Breast epithelium (tissue), 4 donors: ENCODE measurements at places on chromosomes 16 and 17.

GRCh38 chr17:8173056-8173870 is 2.9 kb downstream of the TMEM107 start:
- peak; percentile 86 for DNase-seq

- peak; percentile 78 for DNase-seq
These were observed 2.9 kb downstream of the GSE1 start for GRCh38 chr16:85615852-85616606.

- DNase-seq = no peak
These were observed 39.8 kb upstream of the DYNLRB2 start for GRCh38 chr16:80500961-80501525.

DNA sequence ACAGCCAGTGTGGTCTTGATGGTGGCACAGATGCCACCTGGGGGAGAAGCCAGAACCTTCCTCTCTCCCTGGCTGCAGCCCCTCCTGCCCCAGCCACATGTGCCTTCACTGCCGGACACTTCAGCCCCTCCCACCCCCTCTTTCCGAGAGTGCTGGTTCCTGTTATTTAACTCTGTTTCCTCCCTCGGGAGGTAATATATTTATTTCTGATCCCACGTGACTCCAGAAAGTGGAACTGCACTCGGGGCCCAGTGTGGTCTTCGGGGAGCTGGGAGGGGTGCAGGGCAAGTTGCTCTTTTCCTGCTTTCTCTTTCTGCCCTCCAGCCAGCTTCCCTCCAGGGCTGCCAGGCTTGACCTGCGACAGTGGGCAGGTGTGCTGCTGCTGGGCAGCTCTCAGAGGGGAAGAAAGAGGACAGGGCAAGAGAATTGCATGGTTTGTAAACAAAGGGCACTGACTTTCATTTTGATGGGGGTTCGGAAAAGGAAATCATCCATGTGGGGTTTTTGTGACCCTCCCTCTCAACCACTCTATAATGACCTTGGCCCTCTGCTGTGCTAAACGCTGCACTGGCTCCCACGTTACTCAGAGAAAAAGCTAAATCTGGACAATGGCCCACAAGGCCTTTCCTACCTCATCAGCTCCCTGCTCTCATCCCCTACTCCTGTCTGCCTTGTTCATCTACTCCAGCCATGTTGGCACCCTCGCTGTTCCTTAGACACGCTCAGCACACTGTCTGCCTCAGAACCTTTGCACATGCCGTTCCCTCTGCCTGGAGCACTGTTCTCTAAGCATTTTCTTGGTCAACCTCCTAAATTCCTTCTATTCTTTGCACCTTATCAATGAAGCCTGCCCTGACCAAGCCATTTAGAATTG is 8.2 kb upstream of the CIITA start:
- no peak for DNase-seq

- no peak for DNase-seq
These were observed 38.6 kb downstream of the CDRT15 start for GRCh38 chr17:14198013-14198412.

- no peak for DNase-seq
These were observed 3.9 kb downstream of the ZNF750 start for GRCh38 chr17:82835766-82836512.

- DNase-seq = no peak
These were observed 147.1 kb downstream of the CHD9 start for GRCh38 chr16:53201900-53202299.

DNA sequence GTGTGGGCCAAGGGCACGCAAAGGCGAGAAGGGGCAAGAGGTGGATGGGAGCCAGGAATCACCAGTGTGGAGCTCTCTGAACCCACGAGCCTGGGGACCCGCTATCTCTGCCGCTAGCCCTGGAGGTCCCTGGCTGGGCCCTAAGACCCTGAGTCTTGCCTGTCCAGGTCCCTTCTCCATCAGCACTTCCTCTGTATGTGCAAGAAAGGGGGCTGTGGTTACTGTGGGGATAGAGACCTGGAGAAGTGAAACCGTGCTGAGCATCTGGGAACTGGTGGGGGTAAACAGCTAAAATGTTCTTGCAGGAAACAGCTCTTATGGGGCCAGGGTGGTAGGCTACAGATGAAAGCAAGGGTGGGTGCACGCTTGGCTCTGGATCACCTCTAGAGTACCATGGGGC is 3.1 kb downstream of the SPNS3 start:
- no peak for DNase-seq

DNA sequence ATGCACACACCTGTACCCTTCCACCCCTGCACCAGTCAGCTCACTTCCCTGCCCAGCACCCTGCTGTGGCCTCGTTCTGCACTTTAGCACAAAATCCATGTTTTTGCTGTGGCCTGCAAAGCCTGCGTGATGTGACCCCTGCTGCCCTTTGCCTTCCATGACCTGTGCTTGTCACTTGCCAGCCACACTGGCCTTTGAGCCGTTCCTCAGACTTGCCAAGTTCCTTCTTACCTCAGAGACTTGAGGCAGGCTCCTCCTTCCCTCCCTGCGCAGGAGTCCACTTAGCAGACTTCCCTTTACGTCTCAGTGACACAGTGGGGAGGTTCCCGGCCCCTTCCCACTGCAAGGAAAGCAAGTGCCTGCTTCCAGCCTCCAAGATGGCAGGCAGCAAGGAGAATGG is 134.7 kb downstream of the SNX29 start:
- DNase-seq = peak; percentile 19

DNA sequence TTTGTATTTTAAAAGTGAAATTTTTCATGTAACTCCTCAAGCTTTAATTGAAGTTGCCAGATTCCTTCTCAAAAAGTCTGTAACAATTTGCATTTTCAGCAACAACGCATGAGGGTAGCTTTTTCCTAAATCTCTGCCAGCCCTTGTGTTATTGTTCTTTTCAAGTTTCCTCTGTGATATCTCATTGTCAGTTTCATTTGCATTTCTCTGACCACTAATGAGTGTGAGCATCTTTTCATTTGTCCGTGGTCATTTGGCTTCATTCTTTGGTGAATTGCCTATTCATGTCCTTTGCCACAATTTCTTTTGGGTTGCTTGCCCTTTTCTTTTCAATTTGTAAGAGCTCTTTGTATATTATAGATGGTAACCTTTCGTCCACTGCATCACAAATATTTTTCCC is 68.0 kb upstream of the NKD1 start:
- DNase-seq = no peak

DNA sequence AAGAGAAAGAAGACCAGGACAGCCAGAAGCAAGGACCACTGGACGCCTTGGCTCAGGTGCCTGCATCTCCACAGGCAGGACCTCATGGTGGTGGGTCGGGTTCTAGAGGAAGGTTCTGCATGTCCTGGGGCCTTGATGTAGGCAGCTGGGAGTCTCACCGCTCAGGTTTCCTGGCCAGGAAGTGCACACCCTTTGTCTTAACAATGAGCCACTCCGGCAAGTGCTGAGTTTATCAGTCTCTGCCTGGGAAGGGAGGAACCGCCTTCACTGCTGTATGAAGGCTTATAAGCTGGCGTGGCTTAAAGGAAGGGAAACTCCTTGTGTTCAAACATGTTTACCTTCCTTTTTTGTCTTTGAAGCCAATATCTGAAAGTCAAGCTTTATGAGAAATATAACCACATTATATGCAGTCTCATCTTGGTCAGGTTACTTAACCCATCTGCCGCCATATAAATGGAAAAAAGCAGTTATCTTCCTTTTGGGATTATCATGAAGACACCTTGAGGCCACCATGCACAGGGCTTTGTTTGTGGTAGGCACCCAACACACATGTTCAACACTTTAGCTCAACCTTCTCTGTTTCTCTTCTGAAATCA is at the start of gene ST6GALNAC1:
TSS of gene ST6GALNAC1 (minus strand) at position 205 of the 596 bp plus-strand sequence. CDS start at position 86, 119 bp downstream.
- no peak for DNase-seq

GRCh38 chr17:74859459-74860228 is at the start of gene GRIN2C:
GRIN2C (minus strand) TSS chr17:74859885; CDS start chr17:74855092, 4,793 bp downstream.
- DNase-seq = no peak

DNA sequence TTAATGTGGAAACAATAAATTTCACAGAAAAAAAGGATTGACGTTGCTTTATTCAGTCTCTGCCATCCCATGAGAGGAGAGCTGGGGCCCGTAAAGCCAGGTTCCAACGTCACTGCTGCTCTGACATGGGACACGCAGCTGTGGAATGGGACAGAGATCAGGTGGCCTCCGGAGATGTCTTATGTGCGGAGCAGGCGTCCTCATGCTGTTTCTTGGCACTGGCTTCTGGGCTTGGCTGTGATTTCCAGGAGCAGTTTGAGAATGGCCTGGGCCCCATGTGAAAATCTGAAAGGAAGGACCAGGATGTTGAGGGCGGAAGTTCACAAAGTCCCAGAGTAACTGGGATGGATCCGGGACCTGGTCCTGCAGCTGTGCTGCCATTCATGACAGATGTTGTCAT is 32.4 kb downstream of the NDEL1 start:
- no peak for DNase-seq

GRCh38 chr17:80792373-80792781 is 199.3 kb upstream of the CHMP6 start:
- DNase-seq = peak; percentile 41

- DNase-seq = no peak
These were observed 29.0 kb downstream of the TRPV2 start for GRCh38 chr17:16444258-16444886.

DNA sequence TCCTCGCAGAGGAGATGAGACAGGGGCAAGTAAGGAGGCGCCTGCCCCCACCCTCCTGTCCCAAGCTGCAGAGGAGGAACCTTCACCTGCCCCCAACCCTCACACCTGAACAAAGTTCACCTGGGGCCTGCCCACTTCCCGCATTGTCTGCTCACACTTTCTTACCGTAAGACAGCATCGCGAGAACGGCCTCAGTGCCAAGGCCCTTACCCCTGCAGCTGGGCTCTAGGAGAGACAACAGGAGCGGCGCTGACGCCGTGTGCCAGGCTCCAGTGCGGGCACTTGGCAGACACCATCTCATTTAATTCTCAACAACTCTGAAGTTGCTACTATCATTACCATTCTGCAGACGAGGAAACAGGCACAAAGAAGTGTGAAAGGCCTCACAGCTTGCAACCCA is 4.1 kb downstream of the NAT9 start:
- no peak for DNase-seq

DNA sequence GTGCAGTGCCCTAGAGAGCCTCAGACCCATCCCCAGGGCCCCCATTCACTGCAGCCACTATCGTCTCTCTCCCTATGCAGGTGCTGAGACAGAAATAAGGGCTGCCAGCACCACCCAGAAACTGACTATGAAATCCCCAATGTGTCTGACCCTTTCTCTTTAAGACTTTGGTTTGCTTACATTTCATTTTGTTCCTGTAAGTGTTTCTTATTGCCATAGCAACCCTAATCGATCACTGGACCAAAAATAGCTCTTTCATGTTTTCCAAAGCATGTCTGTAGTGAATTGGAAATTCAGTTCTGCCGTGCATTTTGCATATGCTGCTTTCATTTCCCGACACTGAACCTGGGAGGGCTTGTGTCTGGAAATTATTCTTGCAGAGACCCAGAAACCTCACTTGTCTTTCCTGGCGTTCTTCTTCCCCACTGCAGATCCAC is 148.7 kb upstream of the NOL11 start:
- no peak for DNase-seq

- no peak for DNase-seq
These were observed 1.8 kb upstream of the ADGRG1 start for GRCh38 chr16:57626420-57627170.

GRCh38 chr17:43882761-43883415 is 24.4 kb downstream of the MPP2 start:
- DNase-seq = no peak

DNA sequence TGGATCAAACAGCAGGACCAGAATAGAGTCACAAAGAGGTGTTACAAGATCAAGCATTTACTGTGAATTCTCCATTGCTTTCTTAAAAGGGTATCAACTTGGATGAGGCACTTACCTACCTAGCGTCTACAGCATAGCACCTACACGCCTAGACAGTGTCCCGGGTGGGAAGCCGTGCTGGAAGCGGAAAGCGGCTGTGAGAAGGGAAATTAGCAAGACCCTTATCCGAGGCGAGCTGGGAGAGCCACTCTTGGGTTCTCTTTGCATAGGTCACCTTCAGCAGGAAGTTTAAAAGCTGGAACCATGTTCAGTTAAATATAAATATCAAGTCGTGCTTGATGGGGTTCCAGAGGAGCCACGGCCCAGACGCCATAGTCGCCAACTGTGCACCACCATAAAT is 46.3 kb downstream of the TRARG1 start:
- no peak for DNase-seq

DNA sequence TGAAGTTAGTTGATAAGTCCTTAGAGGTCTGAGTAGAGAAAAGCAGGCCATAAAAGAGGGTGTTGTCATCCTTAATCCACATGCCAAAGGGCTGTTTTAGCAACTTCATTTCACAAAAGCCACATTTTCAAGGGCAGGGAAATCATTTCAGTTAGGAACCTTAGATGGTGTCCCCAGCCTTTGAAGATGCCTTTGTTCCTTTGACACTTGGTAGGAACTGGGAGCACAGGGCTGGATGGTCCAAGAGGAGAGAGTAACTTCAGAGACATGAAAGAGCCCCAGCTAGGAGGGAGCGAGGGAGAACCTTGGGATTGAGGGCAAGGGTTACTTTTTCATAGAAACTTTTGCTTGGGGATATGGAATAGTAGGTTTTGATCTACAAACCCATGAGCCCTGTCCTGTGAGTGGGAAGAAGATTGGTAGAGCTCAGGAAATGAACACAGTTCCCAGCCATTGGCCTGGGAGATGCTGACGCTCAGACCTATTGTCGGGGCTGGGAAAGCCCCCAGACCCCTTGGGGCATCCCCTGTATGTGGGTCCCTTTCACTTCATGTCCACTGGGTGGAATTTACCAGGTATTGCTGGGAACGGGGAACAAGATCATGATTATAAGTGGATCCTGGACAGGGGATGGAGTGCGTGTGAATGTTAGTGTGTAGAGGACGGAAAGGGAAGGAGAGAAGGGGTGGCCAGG is 18.9 kb downstream of the MSI2 start:
- DNase-seq = no peak

DNA sequence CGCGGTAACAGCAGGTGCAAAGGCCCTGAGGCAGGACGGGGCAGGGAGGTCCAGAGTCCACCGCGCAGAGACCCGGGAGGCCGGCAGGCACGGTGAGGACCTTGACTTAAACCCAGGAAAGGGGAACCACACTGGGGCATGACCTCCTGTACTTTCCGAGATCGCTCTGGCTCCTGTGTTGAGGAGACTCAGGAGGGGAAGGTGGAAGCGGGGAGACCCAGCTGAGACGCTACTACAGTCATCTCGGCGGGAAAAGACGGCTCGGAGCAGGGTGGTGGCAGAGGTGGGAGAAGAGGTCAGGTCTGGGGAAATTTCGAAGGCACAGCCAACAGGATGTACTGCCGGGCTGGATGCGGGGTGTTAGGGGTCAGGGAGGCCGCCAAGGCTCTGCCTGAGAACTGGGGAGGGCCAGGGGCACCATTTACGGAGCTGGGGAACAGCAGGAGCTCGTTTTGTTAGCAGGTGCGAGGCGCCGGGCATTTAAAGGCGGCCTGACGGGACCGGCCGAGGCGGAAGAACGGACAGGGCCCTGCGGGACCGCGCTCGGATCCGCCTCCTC is 22.3 kb downstream of the NPTX1 start:
- DNase-seq = no peak

- no peak for DNase-seq
These were observed 14.6 kb downstream of the ALOX12B start for GRCh38 chr17:8072729-8073461.
